ENCODE measurements at places on chromosomes 13 and 19. TPM values are rescaled to one million over a fixed set of nuclear protein-coding genes. Genes with fewer than 3 reads are reported as not detected.
A peak's percentile ranks its signal among the peaks of the same experiment; 100 is the strongest.

The GRIN2D gene
- 0.45 TPM for total RNA-seq

The SGCG gene
- total RNA-seq: 0.15 TPM

The C13orf42 gene
- total RNA-seq: 0.96 TPM

The CARM1 gene
- total RNA-seq: 97.5 TPM

The C19orf33 gene
- not detected for total RNA-seq

The CBARP gene
- 1.2 TPM for total RNA-seq

The ZNF99 gene
- total RNA-seq: not detected

The PLK5 gene
- total RNA-seq: not detected

- DNase-seq: no peak
- no peak overlapping the region for H3K4me3 ChIP-seq
- no peak overlapping the region for H3K27ac ChIP-seq
- no peaks in the 10 kb centered on the region for H3K36me3 ChIP-seq
- peaks cover 12% of the 10 kb centered on the region for H3K4me1 ChIP-seq
- no peaks in the 10 kb centered on the region for H3K27me3 ChIP-seq
Observed at GRCh38 chr19:17409990-17410389, 4.6 kb upstream of the BST2 start.

DNA sequence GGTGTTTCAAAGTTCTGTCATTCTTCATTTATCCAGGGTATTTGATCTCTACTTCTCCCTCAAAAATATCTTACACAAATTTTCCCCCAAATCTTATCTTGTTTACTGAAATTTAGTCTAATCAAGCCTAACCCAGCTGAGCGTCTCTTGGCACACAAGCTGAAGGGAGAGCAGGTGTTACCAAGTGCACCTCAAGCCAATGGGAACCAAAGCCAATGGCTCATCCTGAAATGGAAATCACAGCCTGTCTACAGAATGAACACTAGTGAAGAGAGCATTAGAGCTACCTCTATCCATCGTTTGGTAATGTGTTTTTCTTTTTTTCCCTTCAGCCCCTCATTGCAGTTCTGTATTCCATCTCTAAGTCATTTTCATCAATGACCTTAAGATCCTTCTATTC is 1350.8 kb downstream of the OLFM4 start:
- H3K27ac ChIP-seq: no peak overlapping the region
- H3K27me3 ChIP-seq: no peaks in the 10 kb centered on the region
- no peak overlapping the region for H3K4me3 ChIP-seq

DNA sequence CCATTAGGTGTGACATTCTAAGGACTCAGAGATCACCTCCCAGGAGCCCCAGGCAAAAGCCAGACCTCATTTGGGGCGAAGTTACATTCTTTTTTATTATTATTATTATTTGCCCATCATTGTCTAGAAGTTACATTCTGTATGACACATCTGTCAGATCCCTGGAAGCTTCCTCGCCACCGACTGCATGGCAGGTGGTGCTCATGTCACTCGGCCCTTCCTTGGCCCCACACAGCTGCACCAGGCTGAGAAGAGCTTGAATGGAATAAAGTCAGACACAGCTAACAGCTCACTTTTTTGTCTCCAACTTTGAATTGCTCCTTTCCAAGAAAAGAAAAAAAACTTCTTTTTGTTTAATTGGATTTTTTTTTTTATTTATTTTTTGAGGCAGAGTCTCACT is 41.4 kb upstream of the LDLR start:
- DNase-seq: no peak
- peaks cover 4% of the 10 kb centered on the region for H3K36me3 ChIP-seq
- H3K4me3 ChIP-seq: no peak overlapping the region
- H3K27ac ChIP-seq: no peak overlapping the region
- no peaks in the 10 kb centered on the region for H3K4me1 ChIP-seq

GRCh38 chr13:100506154-100506553 is 82.4 kb downstream of the GGACT start:
- no peak overlapping the region for H3K27ac ChIP-seq
- DNase-seq: no peak
- peaks cover 30% of the 10 kb centered on the region for H3K4me1 ChIP-seq
- H3K27me3 ChIP-seq: no peaks in the 10 kb centered on the region
- H3K36me3 ChIP-seq: no peaks in the 10 kb centered on the region

DNA sequence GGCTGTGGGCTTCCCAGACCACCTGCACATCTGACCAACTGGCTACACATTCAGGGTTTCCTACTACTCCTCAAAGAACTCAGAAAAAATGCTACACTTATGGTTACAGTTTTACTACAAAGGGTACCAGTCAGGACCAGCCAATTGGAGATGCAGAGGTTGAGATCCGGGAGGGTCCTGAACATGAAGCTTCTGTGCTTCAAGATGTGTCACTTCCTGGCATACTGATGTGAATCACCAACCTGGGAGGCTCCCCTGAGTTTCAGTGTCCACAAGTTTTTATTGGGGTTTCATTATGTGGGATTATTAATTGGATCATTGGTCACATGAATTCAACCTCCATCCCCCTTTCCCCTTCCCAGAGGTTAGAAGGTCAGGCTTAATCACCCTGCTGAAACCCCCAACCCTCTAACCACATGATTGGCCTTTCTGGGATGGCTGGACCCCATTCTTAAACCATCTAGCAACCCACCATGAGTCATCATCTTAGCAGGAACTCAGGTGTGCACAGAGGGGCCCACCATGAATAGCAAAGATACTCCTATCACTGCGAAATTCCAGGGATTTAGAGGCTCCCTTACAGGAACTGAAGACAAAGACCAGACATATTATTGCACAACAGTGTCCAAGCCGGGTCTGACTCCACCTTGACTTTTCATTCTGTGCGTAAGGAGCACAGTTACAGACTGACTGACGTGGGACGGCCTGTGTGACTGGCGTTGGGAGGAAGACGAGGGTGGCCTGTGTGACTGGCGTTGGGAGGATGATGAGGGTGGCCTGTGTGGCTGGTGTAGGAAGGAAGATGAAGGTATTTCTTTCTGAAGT is 90.7 kb downstream of the ATP8A2 start:
- H3K27me3 ChIP-seq: no peaks in the 10 kb centered on the region
- H3K4me3 ChIP-seq: no peak overlapping the region
- no peak for DNase-seq
- H3K36me3 ChIP-seq: no peaks in the 10 kb centered on the region
- no peak overlapping the region for H3K27ac ChIP-seq

- H3K4me1 ChIP-seq: no peaks in the 10 kb centered on the region
- no peak for DNase-seq
- no peak overlapping the region for H3K27ac ChIP-seq
- H3K27me3 ChIP-seq: no peaks in the 10 kb centered on the region
- no peaks in the 10 kb centered on the region for H3K36me3 ChIP-seq
Observed at GRCh38 chr19:6568816-6569215, 22.1 kb downstream of the CD70 start.

DNA sequence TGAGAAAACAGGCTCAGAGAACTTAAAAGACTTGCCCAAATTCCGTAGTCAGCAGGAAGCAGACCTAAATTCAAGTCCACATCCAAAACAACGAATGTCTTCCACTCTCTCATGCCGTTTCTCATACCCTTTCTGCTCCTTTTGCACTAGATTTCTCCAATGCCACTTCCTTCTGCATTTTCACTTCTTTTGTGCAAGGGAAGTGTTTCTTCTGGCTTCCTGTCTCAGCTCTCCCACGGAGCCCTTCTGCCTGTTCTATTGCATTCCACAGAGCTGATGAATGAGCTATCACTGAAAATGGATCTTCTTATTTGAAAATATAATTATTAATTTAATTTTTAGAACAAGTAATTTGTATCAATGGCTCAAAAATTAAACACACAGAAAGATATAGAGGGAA is 56.1 kb upstream of the STK24 start:
- H3K36me3 ChIP-seq: no peaks in the 10 kb centered on the region
- DNase-seq: no peak
- H3K27ac ChIP-seq: no peak overlapping the region
- no peaks in the 10 kb centered on the region for H3K27me3 ChIP-seq

- no peak overlapping the region for H3K4me3 ChIP-seq
- H3K27me3 ChIP-seq: no peaks in the 10 kb centered on the region
- H3K4me1 ChIP-seq: no peaks in the 10 kb centered on the region
Observed at GRCh38 chr13:81106348-81106747, 765.4 kb upstream of the SPRY2 start.

DNA sequence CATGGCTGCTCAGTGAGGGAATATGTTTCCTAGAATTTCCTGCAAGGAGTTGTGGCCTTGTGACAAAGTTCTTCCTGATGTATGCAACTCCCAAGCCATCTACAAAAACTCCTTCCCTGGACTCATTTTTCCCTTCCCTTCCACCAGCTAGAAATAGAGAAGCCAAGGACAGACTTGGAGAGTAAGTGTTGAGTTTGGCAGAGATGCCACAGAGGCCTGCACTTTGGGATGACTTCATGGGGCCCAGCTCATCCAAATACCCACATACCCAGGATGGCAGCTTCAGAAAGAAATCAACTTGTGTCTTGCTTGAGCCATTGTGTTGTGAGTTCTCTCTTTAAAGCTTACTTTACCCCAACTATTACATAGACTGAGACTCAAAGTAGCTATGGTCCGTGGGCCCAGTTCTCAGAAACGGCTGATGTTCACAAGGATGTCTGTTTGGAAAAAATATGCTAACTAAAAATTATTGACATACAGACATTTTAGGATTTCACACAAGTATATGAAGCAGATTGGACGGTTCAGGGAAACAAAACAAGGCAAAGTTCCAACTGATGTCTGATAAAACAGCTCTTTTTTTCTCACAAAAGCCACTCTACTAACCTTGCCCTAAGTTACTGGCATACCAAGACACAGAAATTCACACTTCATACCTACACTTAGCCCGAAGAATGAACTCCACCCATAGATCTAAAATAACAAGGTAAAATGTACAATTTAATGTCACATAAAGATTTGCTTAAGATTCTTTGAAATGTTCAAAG is 107.9 kb downstream of the NALCN start:
- no peak overlapping the region for H3K4me3 ChIP-seq
- H3K27ac ChIP-seq: no peak overlapping the region
- no peaks in the 10 kb centered on the region for H3K36me3 ChIP-seq
- DNase-seq: no peak

DNA sequence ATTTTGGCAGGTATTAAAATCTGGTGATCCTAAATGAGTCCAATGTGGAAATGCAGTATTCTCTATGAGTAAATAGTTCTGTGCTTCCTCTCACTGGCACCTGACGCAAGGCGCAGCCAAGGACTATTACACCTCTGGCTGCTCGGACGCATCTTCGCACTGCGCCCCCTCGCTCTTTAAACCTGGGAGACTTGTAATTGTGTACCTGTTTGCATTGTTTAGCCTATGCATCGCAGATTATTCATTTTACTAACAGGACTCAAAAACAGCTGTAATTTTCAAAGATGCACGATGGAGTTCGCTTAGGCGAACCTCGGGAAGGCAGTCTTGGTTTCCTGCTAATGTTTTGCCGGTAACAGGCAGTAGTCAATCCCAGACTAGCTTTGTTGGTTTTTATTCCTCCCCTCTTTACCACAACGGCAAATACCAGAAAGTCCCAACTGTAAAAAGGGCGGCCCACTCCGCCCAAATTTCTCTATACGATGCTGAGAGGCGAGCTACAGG is 113.2 kb downstream of the KCNRG start:
- peak overlapping the region; percentile 78 for H3K4me3 ChIP-seq
- H3K27ac ChIP-seq: no peak overlapping the region
- H3K27me3 ChIP-seq: peaks cover 98% of the 10 kb centered on the region

GRCh38 chr13:113653264-113654174 is 4.5 kb downstream of the ATP4B start:
- no peaks in the 10 kb centered on the region for H3K36me3 ChIP-seq
- no peaks in the 10 kb centered on the region for H3K4me1 ChIP-seq
- no peaks in the 10 kb centered on the region for H3K27me3 ChIP-seq
- H3K4me3 ChIP-seq: no peak overlapping the region
- no peak for DNase-seq
- H3K27ac ChIP-seq: no peak overlapping the region

GRCh38 chr19:41701401-41702075 is 6.9 kb upstream of the CEACAM5 start:
- no peak for DNase-seq
- H3K4me3 ChIP-seq: no peak overlapping the region
- H3K27me3 ChIP-seq: no peaks in the 10 kb centered on the region
- no peaks in the 10 kb centered on the region for H3K4me1 ChIP-seq
- no peaks in the 10 kb centered on the region for H3K36me3 ChIP-seq

DNA sequence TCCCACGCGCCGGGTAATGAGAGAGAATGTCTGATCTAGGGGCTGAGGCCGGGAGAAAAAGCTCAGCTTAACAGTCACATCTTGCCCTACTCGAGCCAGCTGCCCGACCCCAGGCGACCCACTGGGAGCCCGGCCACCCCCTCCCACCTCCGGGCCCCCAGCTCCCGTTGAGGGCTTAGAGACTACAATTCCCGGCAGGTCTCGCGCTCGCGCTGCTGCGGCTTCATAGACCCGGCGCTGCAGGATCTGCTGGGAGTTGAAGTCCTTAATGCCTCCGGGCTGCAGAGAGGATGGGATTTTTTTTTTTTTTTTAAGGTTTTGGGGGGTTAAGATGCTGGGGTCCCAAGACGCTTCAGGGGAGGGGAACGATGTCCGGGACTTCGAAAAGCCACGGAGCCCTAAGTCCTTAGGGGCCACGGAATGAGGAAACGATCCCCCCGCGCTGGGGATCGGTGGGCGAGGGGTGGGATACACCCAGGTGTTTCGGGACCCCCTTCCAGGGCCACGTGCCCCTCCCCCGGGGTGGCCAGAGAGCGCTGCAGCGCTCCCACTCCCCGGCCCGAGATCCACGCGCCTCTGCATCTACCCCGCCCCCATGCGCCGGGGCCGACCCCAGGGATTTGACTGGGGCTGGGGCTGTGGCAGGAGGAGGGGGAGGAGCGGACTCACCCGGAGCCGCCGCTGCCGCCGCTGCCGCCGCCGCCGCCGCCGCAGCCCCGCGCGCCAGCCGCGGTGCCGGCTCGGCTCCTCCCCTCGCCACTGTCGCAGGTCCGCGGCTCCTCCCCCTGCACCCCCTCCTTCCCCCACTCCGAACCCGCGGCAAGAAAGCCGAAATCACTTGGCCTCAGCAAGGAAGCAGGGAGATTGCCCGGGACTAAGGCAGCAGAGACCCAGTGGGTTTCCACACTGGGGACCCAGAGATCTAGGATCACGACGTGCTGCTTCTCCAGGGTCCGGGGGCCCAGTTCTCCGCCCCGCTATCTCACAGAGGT is at the start of gene SYT3:
TSS of gene SYT3 (minus strand) at position 761 of the 992 bp plus-strand sequence. CDS start 2,470 bp downstream, outside the sequence.
- H3K36me3 ChIP-seq: no peaks in the 10 kb centered on the region
- peak within 1 kb of the TSS; percentile 89 for H3K4me3 ChIP-seq

DNA sequence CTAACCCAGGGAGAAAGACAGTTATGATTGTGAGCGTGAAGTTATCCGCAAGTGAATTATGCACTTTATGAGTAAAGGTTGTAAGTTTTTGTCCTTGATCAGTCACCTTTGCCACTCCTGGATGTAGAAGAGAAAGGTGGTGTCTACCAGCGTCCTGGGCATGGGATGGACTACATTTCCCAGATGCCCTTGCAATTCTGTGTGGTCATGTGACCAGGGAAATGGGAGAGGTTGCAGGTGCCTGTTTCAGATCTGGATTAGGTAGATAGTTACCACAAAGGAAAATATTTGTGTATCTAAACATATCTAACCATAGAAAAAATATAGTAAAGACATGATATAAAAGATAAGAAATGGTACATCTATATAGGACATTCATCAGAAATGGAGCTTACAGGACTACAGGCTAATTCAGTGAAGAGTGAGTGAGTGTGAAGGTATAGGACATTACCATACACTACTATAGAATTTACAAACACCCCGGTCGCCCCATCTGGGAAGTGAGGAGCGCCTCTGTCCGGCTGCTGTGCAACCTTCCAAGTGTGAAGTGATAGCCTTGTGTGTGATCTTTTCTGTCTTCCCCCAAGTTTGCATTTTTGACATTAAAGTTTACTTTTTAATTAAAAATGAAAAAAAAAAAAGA is 51.6 kb upstream of the CACNA1A start:
- H3K27me3 ChIP-seq: peaks cover 20% of the 10 kb centered on the region
- DNase-seq: peak; percentile 57

- H3K27me3 ChIP-seq: no peaks in the 10 kb centered on the region
- H3K27ac ChIP-seq: no peak overlapping the region
- H3K36me3 ChIP-seq: no peaks in the 10 kb centered on the region
- H3K4me1 ChIP-seq: no peaks in the 10 kb centered on the region
- peak; percentile 66 for DNase-seq
Observed at GRCh38 chr13:51768378-51768921, 35.5 kb downstream of the DHRS12 start.
